ENCODE measurements at places on chromosomes 7 and 10.
A peak's percentile ranks its signal among the peaks of the same experiment; 100 is the strongest.

GRCh38 chr10:129703287-129704137 is 236.5 kb downstream of the MGMT start:
- no peak for DNase-seq

GRCh38 chr10:104259999-104260774 is 5.5 kb downstream of the GSTO1 start:
- DNase-seq: no peak

GRCh38 chr10:34655286-34656170 is 159.6 kb downstream of the PARD3 start:
- peak; percentile 55 for DNase-seq

DNA sequence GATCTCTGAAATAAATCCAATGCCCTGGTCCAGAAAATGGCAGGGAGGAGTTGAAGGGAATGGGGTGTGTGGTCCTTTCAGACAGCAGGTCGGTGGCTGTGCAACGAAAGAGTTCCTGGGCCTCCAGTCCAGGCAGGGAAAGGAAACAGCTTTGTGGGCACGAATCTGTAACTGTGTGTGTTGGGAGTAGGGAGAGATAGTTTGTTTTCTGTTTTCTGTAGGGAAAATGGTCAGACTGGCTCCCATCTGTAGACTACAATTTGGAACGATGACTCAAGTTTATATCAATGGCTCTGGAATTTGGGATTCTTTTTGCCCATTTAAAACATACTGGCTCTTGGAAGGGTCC is 2.6 kb upstream of the HOXA9 start:
- no peak for DNase-seq

DNA sequence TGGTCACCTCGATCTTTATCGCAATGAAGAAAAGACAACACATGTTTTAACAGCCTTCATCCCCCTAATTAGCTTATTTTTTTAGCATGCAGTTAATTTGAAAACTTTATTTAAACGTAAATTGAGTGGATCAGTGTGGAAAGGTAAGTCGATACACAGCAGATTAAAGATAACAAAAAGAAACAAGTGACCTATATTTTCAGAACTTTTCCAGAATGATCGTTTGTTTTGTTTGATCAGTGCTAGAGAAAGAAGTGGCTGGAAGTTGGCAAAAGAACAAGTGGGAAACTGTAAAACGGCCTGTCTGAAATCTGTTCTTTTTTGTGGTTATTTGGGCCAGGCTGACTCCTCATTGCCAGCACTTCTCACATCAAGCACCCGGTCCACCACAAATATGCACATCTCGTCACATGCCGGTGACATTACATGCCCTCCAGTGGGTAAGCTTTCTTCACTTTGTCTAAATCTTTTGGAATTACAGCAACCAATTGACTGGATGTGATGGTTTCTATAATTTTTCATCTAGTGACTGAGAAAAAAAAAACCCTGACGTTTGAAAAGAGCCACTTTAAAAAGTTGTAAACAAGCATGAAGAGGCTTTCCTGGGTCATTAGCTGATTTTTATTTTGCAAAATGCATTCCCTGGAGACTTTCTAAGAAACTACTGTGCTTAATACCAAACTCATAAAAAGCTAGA is 33.2 kb downstream of the C7orf33 start:
- no peak for DNase-seq

GRCh38 chr10:101829561-101830315 is 11.5 kb upstream of the OGA start:
- peak; percentile 98 for DNase-seq

DNA sequence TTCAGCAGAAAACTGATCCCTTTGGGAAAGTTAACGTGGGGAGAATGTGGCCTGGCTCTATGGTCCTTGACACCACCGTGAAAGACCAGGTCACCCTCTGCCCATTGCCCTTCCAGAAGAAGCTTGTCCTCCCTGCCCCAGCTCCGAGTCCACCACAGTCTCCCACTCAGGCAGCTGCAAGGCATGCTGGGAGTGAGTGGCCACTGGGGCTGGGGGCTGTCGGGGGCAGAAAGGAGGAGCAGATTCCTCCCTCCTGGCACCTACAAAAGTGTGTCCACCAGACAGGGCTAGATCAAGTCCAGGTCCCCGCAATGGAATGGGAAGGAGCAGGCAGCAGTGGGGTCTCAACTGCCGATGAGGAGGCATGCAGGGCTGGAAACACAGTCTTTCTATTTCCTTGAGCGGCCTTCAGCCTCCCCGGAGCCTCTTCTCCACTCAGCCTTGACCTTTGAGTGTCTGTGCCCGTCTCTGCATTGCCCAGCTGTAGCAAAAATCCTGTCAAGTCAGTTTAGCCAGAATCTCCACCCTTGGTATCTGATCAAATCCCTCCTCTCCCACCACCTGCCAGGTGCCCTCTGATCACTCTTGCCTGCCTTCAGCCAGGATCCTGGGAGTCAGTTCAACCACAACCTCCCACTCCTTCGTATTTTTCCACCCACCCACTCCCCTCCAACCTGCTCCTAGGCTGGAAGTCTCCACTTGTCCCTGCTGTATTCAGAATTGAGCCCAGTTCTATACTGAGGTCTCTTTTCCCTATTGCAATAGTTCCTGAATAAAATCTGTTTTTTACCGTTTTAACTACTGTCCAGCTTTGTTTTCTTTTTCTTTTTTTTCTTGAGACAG is 6.9 kb upstream of the ZNF316 start:
- DNase-seq: no peak

- DNase-seq: no peak
Observed at GRCh38 chr10:50604049-50604640, 19.6 kb downstream of the SGMS1 start.

DNA sequence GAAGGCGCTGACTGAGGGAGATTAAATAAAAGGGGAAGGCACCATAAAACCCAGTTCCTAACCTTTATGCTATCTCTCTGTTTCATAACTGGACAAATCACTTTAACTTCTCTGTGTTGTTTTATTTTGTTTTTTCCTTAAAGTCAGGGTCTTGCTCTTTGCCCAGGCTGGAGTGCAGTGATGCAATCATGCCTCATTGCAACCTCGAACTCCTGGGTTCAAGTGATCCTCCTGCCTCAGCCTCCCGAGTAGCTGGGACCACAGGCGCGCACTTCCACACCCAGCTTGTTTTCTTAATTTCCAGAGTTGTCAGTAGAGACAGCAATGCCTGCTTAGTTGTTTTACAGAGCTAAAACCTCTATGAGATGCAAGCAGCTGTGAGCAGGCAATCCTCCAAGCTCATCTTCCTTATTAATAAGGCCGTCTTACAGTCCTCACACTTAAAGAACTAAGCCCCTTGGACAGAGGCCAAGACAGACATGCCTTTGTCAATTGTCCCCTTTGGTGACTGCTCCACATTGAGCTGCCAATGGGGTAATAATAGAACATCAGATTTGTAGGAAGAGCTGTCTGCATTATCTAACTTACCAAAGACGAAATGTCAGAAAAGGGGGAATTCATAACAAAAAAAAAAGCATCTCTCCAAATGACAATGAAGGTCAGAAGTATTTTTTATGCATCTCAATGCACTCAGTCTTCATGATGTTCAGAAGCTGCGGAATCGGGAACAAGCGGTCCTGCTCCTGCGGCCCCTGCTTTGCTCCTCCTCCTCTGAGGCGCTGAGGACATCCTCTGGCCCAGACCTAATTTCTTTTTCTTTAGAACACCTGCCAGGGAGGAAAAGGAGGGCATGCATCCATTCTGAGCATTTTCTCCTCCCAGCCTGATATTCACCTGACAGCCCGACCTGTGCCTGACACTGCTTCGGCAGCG is 62.7 kb upstream of the RNF32 start:
- no peak for DNase-seq

DNA sequence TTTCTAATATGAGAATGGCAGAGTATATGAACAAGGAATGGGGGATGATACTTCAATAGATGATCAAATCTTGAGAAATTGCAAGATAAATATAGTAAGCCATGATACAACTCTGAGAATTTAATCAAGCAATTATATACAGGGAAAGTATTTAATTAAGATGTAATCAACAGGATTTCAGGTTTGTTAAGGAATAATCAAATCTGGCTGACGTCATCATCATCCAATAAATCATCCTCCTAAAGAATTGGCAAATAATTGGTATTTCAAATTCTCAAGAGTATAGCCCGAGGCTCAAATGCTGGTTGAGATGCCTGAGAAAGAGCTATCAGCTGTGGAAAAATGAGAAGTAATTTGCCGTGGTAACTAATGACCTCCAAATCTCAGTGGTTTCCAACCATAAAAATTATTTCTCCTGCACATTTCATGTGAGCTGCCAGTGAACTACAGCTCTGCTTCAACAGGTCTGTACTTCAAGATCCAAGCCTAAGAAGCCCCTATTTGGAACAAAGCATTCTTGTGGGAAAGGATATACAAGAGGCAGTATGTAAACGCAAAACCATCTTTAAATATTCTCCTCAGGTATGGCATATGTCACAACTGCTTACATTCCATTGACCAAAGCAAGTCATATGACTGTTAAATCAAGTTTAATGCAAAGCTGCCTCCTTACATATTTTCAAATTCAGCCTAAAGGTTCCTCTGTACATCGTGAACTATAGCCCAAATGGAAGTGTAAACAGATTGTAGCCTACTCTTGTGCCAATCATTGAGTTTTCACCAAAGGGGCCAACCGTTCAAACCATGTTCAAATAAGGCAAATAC is 503.0 kb downstream of the KIF20B start:
- no peak for DNase-seq

- peak; percentile 29 for DNase-seq
Observed at GRCh38 chr7:158495786-158496185, 91.8 kb downstream of the PTPRN2 start.

- DNase-seq: no peak
Observed at GRCh38 chr10:87603196-87603595, 56.5 kb upstream of the PAPSS2 start.

DNA sequence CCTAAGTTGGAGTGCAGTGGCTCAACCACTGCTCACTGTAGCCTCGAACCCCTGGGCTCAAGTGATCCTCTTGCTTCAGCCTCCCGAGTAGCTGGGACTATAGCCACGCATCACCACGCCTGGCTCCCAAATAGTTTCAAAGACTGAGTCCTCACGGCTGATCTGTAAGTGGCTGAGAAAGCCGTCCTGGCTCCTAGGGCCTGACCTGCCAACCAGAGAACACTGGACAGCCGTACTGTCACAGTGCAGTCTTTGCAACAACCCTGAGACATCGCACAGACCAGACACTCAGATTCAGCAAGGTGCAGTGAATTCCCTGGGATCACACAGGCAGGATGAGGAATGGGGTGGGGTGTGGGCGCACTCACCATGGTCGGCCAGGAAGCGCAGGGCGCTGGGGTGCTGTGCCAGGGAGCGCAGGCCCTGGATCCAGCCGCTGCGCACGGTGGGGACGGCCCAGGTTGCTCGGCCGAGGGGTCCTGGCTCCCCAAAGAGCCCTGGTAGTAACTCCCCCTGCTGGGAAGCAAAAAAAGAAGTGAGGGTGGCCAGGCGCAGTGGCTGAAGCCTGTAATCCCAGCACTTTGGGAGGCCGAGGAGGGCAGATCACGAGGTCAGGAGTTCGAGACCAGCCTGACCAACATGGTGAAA is 10.7 kb downstream of the BRAT1 start:
- peak; percentile 23 for DNase-seq

DNA sequence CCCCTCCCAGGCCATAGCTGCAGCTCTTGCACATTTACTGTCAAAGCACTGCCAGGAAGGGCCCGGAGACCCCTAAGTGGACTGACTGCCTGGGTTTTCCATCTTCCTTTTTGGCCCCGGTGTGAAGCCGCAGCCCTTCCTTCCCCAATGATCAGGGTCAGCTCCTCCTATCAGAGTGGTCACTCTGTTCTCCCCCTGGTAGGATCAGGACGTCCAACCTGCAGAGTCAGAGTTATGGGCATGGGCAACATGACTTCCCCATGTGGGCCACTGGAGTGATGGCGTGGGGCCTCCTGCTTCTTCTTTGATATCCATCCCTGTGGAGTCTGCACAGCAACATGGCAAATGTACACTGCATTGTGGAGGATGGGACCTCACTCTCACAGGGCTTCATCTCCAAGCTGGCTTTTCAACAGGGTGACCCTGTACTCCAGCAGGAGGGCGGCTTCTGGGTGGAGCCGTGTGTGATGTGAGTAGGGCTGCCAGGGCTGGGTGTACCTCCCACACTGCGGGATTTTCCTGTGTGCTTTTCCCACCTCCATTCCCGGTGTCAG is 6.4 kb upstream of the RAMP3 start:
- no peak for DNase-seq

- DNase-seq: no peak
Observed at GRCh38 chr7:102223184-102223583, 63.5 kb upstream of the SH2B2 start.

DNA sequence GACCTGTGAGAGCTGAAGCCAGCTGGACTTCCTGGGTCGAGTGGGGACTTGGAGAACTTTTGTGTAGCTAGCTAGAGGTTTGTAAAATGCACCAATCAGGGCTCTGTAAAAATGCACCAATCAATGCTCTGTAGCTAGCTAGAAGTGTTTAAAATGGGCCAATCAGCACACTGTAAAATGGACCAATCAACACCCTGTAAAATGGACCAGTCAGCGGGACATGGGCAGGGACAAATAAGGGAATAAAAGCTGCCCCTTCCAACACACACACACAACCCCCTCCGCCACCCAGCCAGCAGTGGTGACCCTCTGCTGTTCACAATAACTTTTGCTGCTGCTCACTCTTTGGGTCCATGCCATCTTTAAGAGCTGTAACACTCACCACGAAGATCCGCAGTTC is 7.1 kb downstream of the ZNF511 start:
- no peak for DNase-seq

- peak; percentile 79 for DNase-seq
Observed at GRCh38 chr10:114304571-114305421, 65.7 kb downstream of the VWA2 start.

DNA sequence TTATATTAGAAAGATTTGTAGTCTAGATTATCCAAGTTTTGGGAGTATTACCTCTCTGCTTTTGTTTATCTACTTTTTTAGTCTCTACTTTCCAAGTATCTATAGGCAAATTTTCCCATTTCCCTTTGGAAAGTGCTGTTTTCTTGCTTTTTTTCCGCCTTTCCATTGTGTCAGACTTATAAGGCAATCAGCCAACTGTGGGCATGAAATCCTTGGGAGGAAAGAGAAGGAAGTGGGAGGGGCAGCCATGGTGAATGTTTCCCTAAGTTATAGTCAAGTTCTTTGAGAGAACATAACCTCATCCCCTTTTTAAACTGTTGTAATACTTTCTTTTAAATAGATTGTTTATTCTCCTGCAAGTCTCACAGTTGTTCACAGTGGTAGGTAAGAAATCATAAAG is 52.6 kb downstream of the PTEN start:
- DNase-seq: peak; percentile 10

GRCh38 chr7:148060724-148061123 is 529.8 kb upstream of the C7orf33 start:
- no peak for DNase-seq

DNA sequence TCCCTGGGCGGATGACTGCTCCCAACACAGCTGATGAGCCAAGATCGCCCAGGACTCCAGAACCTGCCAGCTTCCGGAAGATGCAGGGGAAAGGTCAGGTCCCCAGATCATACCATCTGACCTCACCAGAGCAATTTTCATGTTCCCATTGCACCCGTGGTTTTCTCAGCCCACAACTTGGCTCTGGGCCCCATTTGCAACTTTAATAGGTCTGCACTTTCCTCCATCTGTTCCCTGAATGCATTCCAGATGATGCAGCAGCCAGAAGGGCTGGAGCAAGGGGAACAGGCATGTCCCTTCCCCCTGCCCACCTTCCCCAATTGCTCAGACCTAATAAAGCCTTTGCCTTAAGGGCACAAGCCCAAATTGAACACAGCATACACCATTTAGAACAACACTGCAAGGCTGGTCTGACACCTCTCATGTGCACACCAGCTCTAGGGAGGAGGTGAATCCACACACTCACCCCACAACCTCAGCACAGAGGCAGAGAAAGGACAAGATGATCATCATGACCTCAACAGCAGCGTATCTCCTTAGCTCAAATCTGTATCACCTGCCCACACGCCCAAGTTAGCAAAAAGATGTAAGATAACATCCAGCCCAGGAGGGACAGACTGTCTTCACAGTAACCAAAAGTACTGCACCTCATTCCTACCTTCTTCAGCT is 87.5 kb downstream of the PLXNA4 start:
- DNase-seq: no peak

Measured in iPS-NIHi11 (cell line).